Vagina (tissue), 2 donors: ENCODE measurements at places on chromosomes 5 and 9.

GRCh38 chr5:55584398-55585205, 49.8 kb upstream of the PLPP1 start:
- no peak for DNase-seq

DNA sequence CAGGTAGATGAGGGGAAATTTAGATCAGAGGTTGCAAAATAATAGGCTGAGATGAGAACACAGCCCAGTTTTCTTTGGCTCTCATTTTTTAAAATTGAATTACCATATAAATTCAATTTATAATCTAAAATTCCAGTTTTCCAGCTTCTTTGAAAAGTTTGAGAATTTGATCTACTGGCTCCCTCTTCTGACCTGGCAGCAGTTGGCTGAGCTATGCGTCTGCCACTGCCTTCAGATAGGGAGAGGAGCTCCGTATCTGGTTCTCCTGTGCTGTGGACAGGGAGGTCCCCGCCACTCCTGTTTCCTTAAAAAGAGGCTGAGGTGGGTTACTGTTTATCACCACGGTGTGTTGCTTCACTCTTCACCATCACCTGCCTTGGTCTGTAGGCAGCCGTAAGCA, 103.7 kb downstream of the ARHGAP26 start:
- DNase-seq = no peak

- no peak for DNase-seq
Measured at GRCh38 chr9:85224729-85225128, 517.0 kb downstream of the AGTPBP1 start.

- no peak for DNase-seq
Measured at GRCh38 chr5:138616508-138616907, 41.3 kb upstream of the HSPA9 start.

DNA sequence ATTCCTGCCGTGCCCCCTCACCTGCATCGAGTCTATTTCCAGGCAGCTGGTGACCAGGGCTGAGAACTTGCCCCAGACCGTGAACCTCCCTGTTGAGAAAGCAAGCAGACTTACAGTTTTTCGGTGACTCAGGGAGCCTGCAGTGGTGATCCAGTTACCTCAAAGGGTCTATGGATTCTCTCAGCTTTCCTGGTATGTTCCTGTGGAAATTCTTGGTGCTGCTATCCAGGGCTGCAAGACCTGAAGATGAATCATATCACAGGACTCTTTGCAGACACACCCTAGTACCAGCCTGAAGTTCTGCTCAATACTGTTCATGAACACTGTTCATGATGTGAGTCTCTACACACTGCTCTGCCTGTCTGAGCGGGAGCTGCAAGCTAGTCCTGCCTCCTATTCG, 154.7 kb downstream of the WDR70 start:
- DNase-seq = no peak

GRCh38 chr5:127326431-127326830, 35.8 kb downstream of the MEGF10 start:
- no peak for DNase-seq

GRCh38 chr5:77369566-77369965, 122.5 kb downstream of the WDR41 start:
- no peak for DNase-seq

GRCh38 chr9:133998915-133999595, 6.9 kb upstream of the VAV2 start:
- DNase-seq = no peak

- DNase-seq = no peak
Measured at GRCh38 chr9:133619791-133620190, 10.6 kb upstream of the FAM163B start.

DNA sequence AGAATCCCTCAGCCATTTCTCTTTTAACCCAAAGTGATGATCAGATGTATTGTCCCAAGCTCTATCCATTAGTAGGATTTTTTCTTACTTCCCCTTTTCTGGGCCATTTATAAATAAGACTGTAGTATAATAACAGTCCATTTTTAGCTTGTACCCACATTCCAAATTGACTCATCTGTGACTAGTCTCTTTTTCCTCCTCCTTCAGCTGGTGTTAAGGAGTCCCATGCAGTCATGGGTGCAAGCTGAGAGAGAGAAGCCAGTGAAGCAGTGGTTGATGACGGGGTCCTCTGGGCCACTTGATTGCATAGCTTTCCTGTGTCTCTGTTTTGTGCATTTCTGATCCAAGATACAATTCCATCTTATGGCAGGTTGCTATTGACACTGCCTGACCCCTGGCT, 476.0 kb upstream of the CD180 start:
- DNase-seq = no peak

DNA sequence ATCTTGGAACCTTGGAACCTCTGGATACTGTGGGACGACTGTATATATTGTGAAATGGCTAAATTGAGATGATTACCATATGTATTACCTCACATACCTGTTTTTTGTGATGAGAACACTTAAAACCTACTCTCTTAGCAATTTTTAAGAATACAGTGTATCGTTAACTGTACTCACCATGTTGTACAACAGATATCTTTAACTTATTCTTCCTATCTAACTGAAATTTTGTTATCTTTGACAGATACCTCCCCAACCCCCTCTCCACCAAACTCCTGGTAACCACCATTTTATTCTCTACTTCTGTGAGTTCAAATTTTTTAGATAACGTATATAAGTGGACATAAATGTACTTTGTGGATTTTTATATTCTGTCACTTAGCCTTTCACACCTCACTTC, 126.5 kb downstream of the ZCCHC7 start:
- DNase-seq = no peak

- no peak for DNase-seq
Measured at GRCh38 chr9:76373173-76373783, 20.9 kb downstream of the RFK start.

DNA sequence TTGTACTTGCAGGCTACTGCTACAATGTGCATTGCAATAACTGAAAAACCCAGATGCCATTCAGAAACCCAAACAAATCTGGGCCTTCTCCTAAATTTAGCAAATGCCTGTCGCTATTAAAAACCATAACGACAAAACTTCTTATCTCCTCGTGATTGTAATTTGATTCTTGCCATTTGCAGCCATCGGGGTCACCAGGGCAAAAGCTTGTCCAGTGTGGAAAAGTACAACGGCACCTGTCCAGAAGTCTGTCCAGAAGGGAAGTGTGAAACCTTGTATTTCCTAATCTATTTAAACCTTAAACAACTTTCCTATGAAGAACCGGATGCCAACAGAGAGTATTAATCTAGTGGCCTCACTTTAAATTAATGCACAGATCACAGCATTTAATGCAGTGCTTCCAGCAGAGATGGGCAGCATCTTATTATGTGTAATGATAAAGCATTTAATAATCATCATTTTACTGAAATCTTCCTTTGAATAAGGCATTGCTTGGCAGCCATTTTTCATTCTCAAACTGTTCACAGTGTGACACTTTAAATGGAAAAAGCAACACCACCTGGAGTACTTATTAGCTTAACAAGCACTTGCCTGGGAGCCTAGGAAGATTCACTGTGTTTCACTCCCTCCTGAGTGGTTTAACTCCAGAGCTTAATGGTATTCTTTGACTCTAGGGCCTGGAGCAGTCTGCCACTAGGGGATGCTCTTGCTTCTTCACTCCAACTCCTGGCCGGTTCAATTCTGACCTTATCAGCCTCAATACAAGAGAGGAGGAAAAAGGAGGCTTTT, 4.9 kb upstream of the C7 start:
- no peak for DNase-seq

DNA sequence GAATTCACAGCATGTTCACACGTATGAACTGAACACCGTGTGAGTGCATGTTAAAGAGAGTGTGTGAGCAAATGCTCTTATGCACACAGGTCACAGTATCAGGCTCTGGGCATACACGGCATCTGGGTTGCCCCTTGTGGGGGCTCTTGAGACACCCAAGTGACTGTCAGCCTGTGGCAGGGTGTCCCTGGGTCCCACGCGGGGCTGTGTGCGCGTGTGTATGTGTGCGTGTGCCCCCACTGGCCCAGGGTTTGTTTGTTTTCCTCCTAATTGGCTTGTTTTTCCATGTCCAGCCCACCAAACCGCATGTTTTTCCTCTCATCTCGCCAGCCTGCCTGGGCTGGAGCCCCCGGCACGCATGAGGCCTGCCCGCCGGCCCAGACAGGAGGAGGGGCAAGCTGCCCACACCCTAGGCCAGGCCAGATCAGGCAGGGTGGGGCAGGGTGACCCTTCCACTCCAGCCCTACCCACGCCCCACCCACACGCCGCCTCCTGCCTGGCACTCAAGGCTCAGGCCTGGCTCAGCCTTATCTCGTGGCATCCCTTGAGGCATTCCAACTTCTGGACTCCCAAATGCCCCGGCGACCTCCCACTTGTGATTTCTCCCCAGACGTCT, 28.8 kb downstream of the CNTFR start:
- no peak for DNase-seq

DNA sequence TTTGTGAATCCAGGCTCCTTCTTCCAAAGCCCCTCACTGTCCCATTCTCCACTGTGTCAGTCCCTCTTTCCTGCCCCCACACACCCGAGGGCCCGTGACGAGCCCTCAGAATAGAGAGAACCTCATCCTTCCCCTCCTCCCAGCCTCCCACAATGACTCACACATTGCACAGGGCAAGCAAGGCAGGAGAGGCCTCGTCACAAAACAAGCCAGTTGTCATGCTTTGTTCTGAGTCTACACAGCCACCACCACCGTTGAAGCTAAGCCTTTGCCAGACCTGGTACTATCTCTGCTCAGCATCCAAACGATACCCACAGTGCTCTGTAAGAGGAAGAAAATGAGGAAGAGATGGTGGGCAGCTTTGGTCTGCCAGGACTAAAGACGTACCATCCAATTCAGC, 142.2 kb upstream of the ZNF366 start:
- no peak for DNase-seq

GRCh38 chr9:135741276-135742219, 39.6 kb downstream of the KCNT1 start:
- DNase-seq = no peak

DNA sequence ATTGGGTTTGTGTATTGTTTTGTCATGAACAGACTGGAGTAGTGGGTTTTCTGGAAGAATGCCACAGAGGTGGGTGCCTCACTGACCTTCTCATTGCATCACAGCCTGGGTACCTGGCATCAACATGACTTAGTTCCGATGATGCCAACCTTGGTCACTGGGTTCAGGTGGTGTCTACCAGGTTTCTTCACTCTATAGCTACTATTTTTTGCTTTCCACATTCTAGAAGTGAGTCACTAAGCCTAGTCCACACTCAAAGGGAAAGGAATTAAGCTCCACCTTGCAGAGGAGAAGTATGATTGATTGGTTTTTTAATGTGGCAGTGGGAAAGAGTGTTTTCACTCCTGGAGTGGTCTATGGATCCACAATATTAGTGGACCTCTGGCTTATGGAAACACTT, 391.9 kb downstream of the DMRT2 start:
- no peak for DNase-seq

GRCh38 chr9:121289772-121290370, 21.9 kb downstream of the GSN start:
- no peak for DNase-seq

- DNase-seq = no peak
Measured at GRCh38 chr9:26725573-26725972, 167.0 kb downstream of the CAAP1 start.
